ENCODE measurements at places on chromosomes 11 and 22.

- DNase-seq, result peak; percentile 87
Observed at GRCh38 chr11:30107899-30108298, 91.1 kb upstream of the KCNA4 start.

GRCh38 chr11:123719452-123719851 lies 22.0 kb downstream of the ZNF202 start:
- peak; percentile 42 for DNase-seq

DNA sequence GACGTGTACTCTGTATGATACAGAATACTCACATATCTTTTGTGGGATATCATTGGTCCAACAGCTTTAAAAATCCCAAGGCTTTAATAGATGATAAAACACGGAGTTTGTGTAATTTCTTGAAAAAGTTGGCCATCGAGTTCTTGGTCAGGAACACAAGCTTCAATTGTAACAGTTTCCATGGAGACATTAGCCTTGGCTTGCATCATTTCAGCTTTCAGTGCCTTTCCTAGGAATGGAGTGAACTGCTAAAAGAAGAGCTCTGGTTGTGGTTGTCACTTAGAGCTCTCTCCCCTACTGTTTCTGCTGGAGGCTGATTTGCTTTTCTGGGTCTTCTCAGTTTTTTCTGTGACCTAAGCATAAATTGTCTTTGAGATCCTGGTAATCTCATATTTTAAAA lies 14.2 kb downstream of the BMAL1 start:
- no peak for DNase-seq

DNA sequence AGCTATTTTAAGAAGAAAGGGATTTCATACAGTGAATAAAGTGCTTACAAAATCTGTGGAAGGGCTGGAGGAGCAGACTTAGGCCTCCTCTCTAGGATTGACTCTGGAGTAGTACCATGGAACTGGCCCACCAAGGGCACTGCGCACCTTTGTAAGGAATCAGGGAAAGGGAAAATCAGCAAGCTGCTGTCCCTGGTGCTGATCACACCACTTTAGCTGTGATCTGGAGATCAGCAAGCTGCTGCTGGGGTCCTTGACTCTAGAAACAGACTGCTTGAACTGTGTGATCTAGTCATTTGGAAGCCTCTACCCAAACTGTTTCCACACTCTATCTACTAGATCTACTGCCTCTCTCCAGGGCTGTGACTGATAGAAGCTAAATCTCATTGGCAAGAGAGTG lies 18.4 kb upstream of the TECTA start:
- peak; percentile 9 for DNase-seq

DNA sequence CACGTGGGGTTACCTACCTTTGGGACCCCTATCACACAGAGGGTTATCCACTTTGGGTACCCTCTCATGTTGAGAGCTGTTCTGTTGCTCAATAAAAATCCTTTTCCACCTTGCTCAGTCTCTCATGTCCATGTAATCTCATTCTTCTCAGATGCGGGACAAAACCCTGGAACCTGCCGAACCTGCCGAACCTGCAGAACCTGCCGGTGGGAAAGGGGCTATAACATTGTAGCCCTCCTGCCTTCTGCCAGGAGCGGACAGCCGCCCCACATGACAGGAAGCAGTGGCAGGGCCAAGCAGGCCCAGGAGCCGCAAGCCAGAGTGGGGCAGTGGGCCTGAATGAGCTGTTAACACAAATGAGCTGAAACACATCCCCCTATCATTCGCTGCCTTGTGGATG lies 18.1 kb downstream of the NPAT start:
- DNase-seq, result no peak

DNA sequence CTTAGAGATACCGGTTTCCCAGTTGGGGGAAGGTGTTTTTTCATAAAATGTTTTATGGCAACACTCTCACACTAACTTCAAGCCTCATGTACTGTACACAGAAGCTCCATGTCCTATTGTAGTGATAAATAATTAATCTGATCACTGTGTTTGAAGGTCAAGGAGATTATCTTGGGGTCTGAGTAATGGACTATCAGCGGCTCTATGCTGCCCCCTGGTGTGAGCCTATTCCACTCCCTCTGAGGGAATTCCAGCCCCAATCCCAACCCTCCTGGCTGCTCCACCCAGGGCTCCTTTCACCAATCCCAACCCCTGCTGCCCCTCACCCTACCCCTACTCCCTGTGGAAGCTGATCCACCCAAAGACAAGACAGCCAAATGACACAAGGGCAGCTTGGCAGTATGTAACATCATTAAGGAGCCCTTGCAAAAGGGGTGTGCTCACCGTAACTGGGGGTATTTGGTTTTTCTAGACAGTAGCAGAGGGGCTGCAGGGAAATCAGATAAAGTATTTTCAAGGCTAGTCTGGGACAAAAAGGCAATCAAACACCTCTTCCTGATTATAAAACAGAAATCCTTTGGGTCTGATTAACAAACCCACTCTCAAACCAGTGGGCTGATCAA lies 22.3 kb downstream of the HPS4 start:
- peak; percentile 41 for DNase-seq

GRCh38 chr11:111351374-111352055 lies 27.6 kb downstream of the POU2AF1 start:
- no peak for DNase-seq

- no peak for DNase-seq
Observed at GRCh38 chr22:27697888-27698287, 103.7 kb downstream of the MN1 start.

- no peak for DNase-seq
Observed at GRCh38 chr11:35287344-35287890, 131.9 kb downstream of the SLC1A2 start.

GRCh38 chr22:31244046-31244942 lies 32.2 kb downstream of the LIMK2 start:
- peak; percentile 96 for DNase-seq

- DNase-seq, result no peak
Observed at GRCh38 chr11:31664129-31664528, 147.0 kb downstream of the PAX6 start.

DNA sequence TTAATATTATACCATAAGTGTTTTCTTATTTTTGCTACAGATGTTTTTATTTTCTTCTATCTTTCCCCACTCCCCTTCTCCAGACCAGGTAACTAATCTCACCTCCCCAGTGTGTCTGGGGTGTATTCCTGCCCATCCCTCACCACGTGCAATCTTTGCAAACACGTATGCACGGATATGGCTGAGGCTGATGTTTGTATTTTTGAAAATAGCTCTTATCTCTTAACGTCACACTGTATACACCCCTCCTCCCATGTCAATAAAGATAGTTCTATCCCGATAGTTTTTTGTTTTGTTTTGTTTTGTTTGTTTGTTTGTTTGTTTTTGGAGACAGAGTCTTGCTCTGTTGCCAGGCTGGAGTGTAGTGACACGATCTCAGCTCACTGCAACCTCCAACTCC lies 127.5 kb downstream of the FBXO7 start:
- no peak for DNase-seq

DNA sequence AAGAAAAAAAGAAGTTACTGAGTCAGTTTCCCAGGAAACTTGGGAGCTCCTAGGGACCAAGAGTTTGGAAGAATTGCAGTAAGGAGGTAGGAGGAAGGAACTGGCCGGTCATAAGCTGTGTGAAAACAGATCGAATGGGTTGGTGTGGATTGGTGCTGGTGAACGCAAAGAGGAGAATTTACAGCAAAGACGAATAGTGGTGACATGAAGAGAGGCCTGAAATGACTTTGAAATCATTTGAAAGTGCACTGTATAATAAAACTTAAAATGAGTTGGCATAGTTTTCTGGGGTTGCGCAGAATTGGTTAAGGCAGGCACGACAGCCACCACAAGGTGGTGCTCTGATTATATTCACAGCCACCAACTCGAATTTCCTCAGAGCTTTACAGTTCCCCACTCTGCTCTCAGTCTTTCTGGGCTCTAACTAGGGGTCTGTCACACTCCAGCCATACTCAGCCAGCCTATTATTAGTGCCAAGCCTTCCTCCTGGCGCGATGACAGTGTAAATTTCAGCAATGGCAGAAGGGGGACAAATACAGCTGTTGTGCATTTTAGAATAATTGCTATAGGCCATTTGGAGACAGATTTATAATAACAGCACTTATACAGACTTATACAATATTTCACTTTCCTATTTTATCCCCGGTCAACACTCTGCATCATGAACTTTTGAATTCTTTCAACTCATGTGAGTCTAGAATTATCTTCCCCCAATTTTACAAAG lies 8.3 kb upstream of the HTR3B start:
- DNase-seq, result peak; percentile 14

DNA sequence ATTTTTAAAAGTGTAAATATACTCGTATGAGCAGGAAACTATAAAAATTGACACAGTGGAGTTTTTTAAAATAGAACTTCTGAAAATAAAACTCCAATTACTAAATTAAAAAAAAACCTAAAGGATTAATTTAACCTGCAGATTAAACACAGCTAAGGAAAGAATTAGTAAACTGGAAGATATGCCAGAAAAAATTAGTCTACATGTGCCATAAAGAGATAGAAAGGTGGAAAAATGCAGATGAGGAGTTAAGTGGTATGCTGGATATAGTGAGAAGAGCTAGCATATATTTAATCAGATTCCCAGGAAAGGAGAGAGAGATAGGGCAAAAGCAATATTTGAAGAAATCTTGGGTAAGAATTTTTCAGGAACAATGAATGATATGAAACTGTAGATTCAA lies 315.8 kb upstream of the CADM1 start:
- no peak for DNase-seq

DNA sequence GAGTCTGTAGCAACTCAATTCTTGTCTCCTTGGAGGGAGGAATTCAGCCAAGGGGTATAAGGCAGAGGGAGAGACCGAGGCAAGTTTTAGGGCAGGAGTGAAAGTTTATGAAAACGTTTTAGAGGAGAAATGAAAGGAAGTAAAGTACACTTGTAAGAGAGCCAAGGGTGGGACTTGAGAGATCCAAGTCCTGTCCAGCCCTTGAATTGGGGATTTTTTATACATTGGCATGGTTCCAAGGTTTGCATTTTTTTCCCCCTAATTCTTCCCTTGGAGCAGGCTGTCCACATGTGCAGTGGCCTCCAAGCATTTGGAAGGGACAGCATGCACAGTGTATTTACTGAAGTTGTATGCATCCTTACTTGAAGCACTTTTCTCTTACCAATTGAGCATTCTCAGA lies 192.1 kb downstream of the LUZP2 start:
- no peak for DNase-seq

- DNase-seq, result no peak
Observed at GRCh38 chr22:42967005-42967404, 47.9 kb downstream of the PACSIN2 start.

DNA sequence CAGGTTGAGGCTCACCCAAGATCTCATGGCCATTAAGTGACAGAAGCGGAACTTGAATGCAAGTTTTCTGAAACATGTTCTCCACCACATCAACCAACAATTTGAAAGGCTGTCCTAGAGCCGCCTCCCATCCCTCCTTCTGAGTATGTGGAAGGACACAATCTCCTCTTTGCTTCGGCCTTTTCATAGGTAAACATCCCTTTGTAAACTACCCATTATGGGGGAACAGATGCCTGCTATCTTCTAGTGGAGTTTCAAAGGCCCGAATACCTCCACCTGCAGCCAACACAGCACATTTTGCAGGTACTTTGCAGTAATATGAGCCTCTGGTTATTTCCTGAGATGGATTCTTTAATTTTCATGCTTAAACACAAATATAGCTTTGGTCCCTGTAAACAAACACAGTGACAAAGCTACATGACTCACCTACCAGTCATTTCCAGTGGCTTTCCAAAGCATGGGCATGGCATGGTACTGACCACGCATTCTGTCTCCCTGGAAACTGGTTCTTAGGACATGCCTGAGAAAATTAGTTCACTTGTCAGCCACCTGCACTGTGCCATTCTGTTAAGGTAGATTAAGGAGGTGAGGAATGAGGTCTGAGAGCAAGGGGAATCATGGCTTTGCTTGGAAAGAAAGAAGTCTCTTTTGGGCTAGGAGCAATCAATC lies 60.2 kb downstream of the EHF start:
- peak; percentile 1 for DNase-seq

- no peak for DNase-seq
Observed at GRCh38 chr22:46031965-46032851, 55.2 kb upstream of the WNT7B start.

GRCh38 chr22:35135165-35135564 lies 69.2 kb downstream of the ISX start:
- DNase-seq, result no peak

DNA sequence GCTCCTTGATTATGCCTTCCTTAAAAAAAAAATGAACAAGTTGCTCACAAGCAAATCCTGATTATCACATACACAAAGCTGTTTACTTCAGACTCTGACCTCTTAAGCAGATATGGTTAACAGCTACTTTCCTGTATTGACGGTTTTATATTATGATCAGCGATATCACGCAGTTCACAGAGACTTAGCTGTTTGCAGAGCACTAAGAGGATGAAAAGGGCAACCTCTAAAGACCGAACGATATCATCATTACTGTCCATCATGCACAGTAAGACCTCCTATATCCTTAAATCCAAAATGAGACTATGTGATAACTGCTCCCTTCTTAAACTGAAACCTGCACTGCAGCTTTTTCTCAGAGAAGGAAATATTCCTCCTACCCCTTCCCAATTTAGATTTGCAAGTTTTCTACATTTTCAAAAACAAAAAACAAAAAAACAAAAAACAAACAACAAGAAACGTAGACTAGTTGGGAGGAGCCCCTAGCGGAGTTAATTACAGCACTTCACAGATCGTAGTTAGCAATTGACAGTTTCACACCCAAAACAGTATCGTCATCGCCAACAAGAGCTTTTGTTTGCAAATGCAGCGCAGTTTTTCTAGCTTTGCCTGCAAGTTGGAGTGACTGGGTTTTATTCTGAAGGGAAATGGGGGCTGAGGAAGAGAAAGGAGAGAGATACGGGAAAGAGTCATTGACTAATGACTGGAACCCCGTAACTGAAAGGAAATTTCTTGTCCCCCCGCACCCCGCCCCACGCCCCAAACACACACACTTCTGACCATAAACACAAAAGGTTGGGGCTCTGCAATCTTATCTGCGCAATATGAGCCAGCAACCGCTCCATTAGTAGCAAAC lies 1.2 kb downstream of the DDX6 start:
- DNase-seq, result no peak

- DNase-seq, result no peak
Observed at GRCh38 chr11:74354036-74354435, 42.6 kb upstream of the P4HA3 start.

DNA sequence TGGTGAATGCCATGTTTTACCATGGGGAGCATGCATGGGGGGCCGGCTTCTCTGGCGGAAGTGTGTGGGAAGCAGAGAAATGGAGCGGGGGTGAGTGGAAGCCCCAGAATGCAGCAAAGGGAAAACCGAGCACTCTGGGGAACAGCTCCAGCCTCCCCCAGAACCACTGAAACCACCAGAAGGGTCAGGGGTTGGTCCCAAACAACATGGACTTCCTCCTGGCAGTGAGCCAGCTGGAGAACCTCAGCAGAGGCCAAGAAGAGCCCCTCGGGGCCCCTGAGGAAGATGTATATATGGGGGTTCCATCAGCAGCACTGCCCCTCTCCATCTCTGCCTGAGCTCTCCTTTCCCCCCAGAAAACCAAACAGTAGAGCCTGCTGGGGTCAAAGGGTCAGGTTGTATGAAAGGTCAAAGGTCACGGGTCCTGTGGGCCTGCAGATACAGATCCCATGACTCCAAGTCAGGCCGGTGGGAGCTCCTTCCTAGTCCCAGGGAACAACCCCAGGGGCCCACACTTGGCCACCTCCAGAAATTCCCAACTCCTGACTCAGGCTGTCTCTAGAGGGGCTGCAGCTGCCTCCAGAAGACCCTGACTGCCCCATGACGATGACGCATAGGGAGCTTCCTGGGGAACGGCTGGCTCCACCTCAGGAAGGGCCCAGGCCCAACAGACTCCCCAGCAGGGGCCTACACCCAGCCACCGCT lies 48.5 kb upstream of the TIMP3 start:
- DNase-seq, result peak; percentile 69

- no peak for DNase-seq
Observed at GRCh38 chr11:19092342-19092741, 24.6 kb upstream of the ZDHHC13 start.

- no peak for DNase-seq
Observed at GRCh38 chr22:40426594-40427333, 56.4 kb downstream of the SGSM3 start.

Data from fibroblast of upper back skin (primary cell).